Stimulated activated CD4-positive, alpha-beta T cell treated with anti-CD3 and anti-CD28 coated beads, TNF-alpha, amount 100 ng/mL, for 24 hours (primary cell): ENCODE measurements at places on chromosomes 3 and 15.

GRCh38 chr3:37800022-37800551 lies 61.6 kb upstream of the CTDSPL start:
- no peak for DNase-seq

- DNase-seq = peak; percentile 56
These were observed 9.5 kb downstream of the RPS17 start for GRCh38 chr15:82530606-82531379.

DNA sequence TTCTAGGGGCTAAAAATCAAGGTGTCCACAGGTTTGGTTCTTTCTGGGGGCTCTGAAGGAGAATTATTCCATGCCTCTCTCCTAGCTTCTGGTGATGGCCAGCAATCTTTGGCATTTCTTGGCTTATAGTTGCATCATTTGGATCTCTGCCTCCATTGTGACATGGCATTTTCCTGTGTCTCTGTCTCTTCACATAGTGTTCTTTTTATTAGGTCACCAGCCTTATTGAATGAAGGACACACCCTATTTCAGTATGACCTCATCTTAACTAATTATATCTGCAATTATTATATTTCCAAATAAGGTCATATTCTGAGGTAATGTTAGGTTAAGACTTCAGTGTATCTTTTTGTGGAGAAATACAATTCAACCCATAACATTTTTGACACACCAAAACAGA lies 3.2 kb upstream of the GBE1 start:
- DNase-seq = no peak

DNA sequence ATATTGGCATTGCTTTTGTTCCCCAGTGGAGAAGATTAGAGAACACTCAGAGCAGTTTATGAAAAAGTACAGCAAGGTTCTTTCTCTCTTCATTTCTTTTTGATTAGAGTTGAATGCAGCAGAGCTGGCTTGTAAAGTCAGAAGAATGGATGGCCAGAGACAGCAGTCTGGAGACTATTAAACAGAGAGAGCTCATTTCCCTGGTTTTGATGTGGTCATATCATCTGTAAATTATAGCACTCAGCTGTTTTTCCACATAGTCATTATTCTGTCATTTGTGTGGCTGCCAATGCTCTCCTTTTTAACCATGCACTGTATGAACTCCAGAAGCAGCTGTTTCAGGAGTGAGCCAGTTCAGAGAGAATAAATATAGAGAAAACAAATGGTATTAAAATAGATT lies 177.4 kb upstream of the CRBN start:
- no peak for DNase-seq

DNA sequence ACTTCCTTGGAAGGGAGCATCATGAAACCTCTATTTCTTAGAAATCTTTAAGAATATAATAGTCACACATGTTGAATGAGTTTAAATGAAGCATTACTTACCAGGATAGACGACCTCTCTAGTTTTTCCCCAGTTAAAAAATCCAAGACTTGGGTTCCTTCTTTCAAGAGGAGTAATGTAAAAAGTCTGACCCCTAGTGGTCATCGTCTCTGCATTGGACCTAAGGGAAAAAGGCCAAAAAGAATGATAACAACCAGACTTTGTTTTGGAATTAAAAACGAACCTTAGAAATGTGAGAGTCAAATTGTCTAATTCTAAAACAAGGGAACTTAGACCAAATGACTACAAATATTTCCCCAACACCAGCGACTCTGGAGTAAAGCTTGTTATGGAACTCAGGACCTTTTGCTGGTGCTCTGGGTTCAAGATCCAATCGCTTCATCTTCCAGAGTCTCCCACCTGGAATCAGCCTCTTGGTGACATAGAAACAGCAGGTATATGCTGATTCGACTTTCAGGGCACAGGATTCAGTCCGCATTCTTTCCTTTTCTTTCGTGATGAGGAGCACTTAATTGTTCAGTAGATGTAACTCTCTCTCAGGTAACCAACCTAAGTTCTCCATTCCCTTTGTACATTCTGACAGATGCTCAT lies 214.8 kb upstream of the TPRG1 start:
- no peak for DNase-seq

GRCh38 chr15:69059557-69059943 lies 45.1 kb downstream of the NOX5 start:
- no peak for DNase-seq

DNA sequence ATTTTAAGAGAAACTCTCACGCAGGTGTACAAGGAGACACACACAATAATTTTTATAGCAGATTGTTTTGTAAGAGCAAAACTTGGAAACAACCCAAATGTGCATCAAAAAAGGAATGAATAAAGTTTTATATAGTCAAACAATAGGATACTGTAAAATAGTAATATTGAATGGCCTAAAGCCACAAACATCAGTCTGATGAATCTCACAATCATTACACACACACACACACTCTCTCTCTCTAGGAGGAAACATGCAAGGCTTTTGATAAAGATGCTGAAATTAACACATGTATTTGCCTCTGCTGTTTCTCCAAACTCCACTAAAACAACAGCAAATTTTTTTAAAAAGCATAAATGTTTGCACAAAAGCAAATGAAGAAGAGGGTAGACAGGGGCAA lies 37.3 kb downstream of the ADIPOQ start:
- DNase-seq = no peak

DNA sequence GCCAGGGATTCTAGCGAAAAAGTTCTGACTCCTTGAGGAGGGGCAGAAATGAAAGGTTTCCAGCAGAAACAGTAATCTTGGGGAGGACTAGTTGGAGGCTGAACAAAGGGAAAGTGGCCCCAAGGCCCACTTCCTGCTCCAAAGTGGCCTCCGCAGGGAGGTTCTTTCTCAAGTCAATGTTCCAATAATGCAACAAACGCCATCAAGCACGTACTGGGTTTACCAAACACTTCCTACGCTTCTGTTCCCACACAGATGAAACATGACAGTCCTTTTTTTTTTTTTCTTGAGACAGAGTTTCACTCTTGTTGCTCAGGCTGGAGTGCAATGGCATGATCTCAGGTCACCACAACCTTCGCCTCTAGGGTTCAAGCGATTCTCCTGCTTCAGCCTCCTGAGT lies 9.6 kb upstream of the RCCD1 start:
- no peak for DNase-seq

GRCh38 chr3:110710603-110711002 lies 361.0 kb upstream of the NECTIN3 start:
- no peak for DNase-seq

DNA sequence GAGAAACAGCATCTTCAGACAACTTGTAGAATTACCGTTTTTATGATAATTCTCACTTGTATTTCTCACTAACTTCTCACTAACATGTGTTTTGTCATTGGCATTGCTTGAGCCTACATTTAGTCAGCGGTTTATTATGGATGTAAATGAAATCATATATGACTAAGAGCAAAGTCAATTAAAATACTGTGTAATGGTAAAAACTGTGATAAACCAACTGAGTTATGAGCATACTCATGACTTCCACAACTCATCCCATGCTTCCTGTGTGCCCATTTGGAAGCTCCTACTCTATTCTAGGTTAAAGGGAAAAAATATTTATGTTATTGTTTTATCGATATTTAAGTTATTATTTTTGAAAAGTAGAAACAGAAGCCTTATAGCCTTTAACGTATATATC lies 12.8 kb downstream of the PXK start:
- DNase-seq = no peak

GRCh38 chr3:172606021-172606420 lies 82.8 kb upstream of the TNFSF10 start:
- DNase-seq = no peak
